Posterior cingulate gyrus (tissue), 11 donors: ENCODE measurements at places on chromosomes 6 and 20.
A peak's percentile ranks its signal among the peaks of the same experiment; 100 is the strongest.

DNA sequence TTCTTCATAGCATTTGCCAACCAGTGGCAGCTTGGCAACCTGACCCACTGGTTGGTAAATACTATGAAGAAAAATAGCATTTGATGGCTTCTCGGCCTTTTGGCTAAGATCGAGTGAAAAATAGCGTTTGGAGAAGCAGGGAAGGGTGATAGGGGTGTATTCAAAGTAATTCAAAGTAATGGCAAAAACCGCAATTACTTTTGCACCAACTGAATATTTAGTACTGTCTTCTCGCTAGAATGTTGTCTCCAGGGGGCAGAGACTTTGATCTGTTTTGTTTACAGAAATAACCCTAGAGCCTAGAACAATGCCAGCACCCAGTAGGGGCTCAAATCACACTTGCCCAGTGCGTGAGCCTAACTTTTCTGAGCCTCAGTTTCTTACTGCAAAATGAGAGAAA, 106.1 kb downstream of the CDC5L start:
- DNase-seq = no peak

DNA sequence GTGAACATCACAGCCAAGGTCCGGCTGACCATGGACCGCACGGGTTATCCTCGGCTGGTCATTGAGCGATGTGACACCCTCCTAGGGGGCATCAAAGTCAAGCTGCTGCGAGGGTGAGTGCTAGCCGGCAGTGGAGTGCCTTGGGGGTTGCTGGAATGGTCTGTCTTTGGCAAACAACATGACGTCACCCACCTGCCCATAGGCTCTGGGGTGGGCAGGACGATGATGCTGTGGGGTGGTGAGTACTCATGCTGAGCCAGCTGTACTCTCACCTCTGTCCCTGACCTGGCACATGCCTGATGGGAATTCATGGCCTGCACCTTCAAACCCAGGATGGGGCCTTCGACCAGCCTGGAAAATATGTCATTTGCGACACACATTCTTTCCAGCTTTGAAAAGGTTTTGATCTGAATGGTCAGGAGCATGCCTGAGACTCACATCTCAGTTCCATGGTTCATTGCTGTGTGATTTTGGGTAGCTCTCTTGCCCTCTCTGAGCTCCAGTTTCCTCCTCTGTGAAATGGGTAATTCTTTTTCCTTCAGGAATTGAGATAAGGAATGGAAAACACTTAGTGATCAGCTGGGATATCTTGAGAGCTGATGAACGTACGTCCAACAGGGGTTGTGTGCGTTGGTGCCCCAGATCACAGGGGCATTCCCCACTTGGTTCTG, 6.7 kb downstream of the BPIFB4 start:
- DNase-seq = no peak

- no peak for DNase-seq
These were observed 181.4 kb downstream of the PHF3 start for GRCh38 chr6:63816982-63817436.

DNA sequence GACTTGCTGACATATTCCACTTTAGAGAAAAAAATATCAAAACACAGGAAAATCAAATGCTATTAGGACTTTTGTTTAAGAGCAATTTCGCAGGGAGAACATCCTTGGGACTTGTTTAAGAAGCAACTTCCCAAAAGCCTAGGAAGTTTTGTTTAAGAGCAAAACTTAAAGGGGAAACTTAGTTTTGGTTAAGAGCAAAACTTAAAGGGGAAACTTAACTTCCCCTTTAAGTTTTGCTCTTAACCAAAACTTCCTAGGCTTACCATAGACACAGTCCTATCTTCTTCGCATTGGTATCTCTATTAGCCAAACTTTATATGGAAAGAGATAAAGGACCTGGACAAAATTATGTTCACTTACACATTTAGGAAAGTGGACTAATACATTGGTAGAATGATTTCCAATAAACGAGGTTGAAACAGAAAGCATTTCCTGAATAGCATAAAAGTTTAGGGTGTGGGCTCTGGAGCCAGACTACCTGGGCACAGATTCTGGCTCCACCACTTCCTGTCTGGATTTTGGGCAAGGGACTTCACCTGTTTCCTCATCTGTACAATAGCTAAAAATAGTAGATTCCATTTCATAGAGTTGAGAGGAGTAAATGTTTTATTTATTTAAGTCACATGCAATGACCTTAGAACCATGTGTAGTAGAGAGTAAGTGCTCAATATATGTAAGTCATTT, 15.7 kb downstream of the PAQR8 start:
- DNase-seq = no peak

DNA sequence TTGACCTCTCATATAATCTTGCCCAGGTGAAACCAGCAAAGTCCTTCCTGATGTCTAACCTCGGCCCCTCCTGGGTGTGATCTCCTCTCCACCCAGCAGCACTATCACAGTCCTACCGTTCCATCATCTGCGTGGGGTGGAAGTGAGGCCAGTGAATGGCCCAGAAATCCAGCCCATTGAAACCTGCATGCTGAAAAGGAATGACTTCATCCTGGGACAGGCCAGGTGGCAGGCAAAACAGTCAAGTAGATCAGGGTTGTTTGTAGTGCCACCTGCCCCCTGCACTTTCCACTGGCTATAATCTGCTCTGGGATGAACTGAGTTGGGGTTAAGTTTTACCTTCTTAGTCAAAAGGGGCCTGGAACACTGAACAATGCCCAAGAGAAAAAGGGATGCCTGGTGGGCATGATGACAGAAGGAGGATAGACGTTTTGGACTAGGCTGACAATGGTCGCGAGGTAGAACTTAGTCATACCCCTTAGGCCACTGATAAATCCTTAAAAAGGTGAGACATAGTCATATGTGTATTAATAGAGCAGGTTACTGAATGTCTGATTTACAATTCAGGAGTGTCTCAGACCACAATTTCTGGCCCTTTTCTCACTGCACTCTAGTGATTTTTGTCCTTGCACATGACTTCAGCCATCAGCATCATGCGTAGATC, 8.1 kb upstream of the HSP90AB1 start:
- peak; percentile 48 for DNase-seq

DNA sequence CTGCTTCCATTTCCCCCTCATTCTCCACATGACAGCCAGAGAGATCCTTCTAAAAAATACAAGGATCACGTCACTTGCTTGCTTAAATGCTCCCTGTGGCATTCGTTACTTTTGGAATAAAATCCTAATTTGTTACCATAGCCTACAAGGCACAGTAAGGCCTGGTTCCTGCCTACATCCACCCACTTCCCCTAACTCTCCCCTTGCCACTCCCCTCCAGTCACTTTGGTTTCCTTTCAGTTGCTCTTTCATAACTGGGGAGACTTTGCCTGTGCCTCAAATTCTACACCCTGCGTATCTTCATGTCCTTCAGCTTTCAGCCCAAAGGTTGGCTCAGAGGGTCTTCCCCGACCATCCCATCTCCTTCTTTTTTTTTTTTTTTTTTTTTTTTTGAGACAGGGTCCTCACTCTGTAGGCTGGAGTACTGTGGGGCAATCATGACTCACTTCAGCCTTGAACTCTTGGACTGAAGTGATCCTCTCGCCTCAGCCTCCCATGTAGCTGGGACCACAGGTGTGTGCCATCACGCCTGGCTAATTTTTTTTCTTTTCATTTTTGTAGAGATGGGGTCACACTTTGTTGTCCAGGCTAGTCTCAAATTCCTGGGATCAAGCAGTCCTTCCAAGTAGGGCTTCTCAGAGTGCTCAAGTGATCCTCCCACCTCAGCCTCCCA, 12.5 kb downstream of the ID1 start:
- DNase-seq = no peak

DNA sequence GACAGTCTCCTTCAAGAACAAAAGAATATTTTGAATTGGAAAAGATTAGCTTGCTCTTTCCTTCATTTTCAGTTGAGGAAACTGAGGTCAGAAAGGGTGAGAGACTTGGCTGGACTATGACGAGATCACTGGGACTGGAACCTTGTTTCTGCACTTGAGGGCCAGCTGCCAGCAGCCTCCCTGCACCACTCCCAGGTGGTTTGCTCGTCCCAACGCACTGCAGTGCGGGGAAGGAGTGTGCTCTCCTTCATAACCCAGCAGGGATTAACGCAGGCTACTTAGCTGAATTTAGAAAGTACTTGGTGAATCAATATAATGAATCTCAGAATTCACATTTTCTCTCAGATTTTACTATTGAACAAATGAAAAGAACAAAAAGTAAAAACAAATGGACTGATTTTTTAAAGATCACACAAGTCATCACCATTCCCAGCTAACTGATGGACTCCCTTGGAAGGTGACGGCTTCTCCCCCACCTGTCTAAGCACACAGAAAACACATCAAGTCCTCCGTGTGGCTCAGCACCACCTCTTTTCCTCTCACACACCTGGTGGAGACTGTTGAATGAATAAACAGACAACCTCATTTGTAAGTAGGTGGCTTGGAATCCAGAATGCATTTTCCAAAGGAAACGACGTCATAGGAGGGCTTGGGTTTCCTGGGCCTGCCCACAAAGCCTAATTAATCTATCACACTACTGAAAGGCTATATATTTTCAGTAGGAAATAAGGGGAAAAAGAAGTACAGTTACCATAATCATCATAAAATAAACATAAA, 121.0 kb downstream of the QRSL1 start:
- DNase-seq = no peak
